Muscle of arm (tissue), 14 donors: ENCODE measurements at places on chromosomes 6 and 20. TPM values are rescaled to one million over a fixed set of nuclear protein-coding genes. Genes with fewer than 3 reads are reported as not detected.
A peak's percentile ranks its signal among the peaks of the same experiment; 100 is the strongest.

MCCD1 gene
- polyA plus RNA-seq: not detected

- no peak for DNase-seq
These were observed 5.6 kb downstream of the PLAGL2 start for GRCh38 chr20:32201977-32202363.

- no peak for DNase-seq
These were observed 74.1 kb upstream of the TOX2 start for GRCh38 chr20:43840382-43841070.

GRCh38 chr6:161918109-161918531, 644.3 kb upstream of the AGPAT4 start:
- no peak for DNase-seq

- no peak for DNase-seq
These were observed 246.7 kb downstream of the MAFB start for GRCh38 chr20:40442181-40442963.

- no peak for DNase-seq
These were observed 247.7 kb downstream of the GMDS start for GRCh38 chr6:1997702-1998101.

SNAP25 gene
- 3.4 TPM for polyA plus RNA-seq

DNA sequence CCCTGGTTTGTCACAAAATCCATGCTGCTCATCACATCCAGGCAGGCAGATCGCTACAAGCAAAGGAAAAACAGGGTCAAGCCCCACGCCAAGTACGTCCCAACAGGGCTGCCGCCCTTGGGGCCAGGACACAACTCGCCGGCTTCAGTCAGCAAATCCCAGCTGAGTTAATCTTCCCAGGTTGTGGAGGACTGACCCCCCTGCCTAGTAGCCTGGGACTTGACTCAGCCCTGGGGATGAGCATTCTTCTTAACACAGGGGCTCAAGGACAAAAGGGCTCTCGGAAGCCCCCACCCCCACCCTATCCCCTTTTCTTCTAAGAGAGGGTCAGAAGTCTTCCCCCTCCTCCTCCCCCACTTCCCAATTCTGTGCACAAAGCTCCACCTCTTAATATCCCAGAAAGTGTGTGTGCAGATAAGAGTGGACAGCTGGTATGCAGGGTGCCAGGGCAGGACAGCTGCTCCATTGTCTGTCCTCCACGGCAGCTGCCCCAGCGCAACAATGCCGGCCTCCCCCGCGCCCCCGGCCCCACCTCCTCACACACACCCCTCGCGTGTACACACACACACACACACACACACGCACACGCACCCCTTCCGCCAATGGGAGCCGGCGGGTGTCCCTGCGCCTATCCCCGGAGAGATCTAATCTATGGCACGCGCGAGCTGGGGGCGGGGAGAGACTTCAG, 4.5 kb downstream of the DLL1 start:
- peak; percentile 38 for DNase-seq

GRCh38 chr6:151084275-151084674, 155.5 kb upstream of the AKAP12 start:
- no peak for DNase-seq

- DNase-seq: no peak
These were observed 122.6 kb upstream of the IFNGR1 start for GRCh38 chr6:137341681-137342195.

CTCFL gene
- 0.18 TPM for polyA plus RNA-seq

DNA sequence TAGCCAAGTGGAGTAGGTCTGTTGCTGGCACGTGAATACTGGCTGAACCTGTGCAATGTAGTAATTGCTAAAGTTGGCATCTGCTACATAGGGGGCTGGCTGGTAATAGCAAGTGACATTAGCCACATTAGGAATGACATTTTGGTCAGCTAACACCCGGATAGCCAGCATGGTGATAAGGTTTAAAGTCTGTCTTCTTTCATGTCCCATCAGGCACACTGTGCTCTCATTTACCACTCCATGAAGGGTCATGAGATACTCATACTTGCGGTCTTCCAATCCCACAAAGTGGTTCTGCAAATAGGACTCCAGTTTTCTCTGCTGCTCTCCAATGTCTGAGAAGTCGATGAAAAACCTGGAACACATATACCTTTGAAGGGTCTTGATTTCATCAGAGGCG, 2.8 kb downstream of the TENT5A start:
- DNase-seq: peak; percentile 27

- DNase-seq: no peak
These were observed 33.3 kb downstream of the IRF4 start for GRCh38 chr6:424741-425417.

SIRPB1 gene
- 1.1 TPM for polyA plus RNA-seq

DNA sequence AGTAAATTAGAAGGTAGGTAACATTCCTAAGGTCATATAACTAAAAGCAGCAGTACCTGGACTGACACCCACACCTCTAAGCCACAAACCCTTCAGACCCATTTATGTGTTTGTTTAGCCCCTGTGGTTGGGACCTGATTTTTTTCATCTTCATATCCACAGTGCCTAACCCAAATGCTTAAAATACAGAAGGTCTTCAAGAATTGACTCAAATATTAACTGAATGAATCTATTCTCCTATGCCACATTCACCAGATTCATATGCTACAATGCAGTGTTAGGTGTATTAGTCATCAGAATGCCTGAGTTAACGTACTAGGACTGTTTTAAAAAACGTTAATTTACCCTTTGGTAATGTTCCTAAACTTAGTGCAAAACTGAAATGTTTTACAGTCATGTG, 124.8 kb downstream of the AHI1 start:
- no peak for DNase-seq

GRCh38 chr6:140909156-140909555, 1223.6 kb upstream of the GJE1 start:
- DNase-seq: no peak

- DNase-seq: no peak
These were observed 149.7 kb downstream of the TFAP2C start for GRCh38 chr20:56778765-56779195.

ZSCAN23 gene
- 4.6 TPM for polyA plus RNA-seq

DNA sequence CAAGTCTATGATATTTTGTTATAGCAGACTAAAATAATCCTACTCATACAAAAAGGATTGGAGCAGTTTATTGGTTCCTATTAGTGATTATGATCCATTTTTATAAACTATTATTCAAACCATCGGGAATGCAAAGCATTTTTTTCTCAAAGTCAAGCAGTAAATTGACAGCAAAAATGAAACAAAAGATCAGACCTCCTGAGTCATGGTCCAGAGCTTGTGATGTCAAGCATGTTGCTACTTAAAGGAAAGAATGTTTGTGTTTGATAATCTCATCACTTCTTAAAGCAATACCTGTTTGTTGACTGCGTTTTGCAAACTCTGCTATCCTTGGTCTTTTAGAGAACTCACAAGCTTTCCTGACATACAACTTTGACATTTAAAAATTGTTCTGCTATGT, 204.4 kb downstream of the SAMD5 start:
- no peak for DNase-seq

EIF6 gene
- polyA plus RNA-seq: 61.0 TPM

DNA sequence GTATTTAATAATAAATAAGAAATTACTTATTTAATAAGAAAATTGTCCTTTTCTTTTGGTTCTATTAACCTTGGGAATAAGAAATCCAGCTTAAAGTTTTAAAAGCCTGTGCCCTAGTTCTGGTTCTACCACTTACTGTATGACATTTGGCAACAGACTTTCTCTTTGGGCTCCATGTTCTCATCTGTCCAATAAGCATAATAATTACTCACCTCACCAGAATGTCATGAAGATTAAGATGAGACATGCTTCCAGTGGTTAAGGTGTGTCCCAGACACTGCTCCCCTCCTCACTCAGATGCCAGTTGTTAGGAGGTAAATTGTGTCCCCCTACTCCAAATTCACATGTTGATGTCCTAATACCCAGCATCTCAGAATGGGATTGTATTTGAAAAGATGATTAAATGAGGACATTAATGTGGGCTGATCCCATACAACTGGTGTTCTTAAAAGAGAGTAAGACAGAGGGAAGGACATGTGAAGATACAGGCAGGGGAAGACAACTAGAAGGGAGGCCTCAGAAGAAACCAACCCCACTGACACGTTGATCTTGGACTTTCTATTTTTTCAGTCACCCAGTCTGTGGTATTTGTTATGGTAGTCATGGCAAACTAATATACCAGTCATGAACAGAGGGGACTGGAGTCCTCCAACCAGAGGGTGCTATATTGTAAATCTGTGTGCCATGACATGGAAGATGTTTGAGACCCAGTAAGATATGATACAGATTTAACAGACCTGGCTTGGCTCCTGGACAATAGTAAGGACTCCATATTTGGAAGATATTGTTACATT, 6.4 kb upstream of the MICAL1 start:
- DNase-seq: no peak

EDN1 gene
- 1.6 TPM for polyA plus RNA-seq

GRCh38 chr6:89644864-89645263, 6.3 kb upstream of the LYRM2 start:
- no peak for DNase-seq

GRCh38 chr20:32737371-32738223, 5.7 kb downstream of the COMMD7 start:
- no peak for DNase-seq

GRCh38 chr6:17429383-17430061, 36.1 kb downstream of the CAP2 start:
- DNase-seq: peak; percentile 59

DNA sequence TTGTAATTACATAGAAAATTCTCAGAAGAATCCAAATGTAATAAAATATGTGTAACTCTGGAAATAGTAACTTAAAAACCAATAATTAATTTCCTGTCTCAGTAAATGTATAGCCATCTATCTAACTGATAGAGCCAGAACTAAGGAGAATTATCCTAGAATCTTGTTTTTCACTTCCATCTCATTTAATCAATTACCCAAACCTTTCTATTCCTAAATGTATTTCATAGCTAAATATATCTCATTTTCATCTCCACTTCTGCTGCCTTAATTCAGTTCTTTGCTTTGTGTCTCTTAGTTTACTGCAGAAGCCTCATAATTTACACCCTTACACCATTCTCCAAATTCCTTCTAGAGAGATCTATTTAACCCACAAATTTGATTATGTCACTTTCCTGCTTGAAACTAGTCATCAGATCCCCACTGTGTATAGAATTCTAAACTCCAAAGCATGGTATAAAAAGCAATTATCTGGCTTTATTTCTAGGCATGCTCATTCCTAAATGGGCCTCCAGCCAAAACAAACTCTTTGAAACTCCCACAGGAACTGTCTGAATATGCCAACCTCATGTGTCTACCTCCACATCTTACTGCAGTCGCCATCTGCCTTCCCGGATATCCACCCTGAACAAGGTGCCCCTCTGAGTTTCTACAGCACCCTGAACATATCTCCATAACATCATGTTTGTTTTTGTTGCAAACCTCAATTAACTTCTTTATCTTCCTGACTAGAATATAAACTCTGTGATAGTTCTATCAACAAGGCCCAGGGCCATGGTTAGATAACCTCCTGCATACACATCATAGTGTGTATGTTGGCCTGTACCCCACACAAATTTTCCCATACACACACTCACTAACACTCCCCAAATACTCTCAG, 70.5 kb upstream of the ADTRP start:
- DNase-seq: no peak

DNA sequence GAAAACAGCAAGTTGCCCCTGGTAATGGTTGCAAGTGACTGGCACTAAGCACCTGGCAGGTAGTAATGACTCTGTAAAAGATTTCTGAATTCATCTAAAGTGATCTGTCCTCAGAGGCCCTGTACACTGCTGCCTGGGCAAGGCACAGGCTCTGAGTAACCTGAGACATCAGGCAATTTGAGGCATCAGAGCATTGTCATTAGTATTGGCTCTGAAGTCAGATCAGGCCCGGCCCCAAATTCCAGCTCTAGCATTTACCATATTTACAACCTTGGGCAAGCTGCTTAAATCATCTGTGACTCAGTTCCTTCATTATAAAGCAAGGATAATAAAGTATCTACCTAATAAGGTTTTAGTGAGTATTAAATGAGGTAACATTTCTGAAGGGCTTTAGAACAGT, 17.3 kb upstream of the TENT5A start:
- DNase-seq: no peak

DNA sequence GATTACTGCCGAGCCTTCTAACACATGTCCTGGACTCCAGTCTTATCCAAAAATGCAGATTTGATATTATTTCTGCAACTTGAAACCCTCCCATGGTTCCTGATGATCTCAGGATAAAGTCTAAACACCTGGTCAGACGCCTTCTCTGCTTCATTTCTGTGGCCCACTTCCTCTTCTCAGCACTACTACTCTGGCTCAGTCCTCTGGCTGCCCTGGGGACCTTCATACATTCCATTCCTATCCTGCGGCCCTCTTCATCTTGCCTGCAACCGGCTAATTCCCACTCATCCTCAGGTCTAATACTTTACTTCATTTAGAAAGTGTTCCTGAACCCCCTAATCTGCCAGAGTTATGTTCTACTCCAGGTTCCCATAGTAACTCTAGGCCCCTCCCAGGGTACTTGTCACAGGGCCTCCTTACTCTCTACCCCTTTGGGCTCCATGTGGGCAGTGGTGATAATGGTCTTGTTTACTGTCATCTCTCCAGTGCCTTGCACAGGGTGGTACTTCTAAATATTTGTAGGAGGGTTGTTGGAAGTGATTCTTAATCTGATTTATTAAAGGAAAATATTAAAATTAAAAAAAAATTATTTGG, 18.9 kb downstream of the MAN1A1 start:
- DNase-seq: no peak

CYP39A1 gene
- not detected for polyA plus RNA-seq

GRCh38 chr20:48794360-48794759, 33.4 kb downstream of the PREX1 start:
- no peak for DNase-seq

DNA sequence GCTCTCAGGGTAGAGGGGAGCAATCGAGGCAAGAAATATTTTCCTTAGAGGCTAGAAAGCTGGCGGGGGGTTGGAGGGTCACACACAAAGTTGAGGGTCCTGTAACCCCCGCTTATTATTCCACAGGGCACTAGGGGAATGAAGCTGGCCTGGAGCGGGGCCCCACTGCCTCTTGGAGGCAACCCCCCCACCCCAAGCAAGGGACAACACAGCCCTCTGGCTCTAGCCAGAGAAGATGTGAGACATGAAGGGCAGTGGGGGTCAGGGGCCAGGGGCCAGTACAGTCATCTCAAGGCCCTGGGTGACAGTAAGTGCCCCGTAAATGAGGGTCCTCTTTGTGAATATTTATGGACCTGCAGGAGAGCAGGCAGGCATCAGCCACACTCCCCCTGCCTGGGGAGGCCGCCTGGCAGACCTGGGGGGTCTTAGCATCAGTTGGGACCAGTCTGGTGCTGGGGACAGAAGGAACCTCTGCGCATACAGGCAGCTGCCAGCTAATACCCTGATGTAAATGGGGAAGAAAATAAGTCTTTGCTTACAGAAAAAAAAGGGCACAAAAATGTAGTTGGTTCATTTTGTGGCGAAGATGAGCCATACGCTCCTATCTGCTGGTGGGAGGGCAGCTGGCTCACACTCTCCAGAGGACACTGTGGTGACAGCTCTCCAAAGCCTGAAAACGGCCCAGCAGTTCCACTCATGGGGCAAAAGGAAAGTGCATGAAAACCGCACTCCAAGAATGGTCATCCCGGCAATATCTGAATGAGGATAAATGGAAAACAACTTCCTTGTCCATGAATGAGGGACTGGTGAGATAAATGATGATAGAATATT, 21.9 kb downstream of the SPATA2 start:
- no peak for DNase-seq
